ENCODE measurements at places on chromosomes 16 and 17.

- no peak for DNase-seq
These were observed 7.2 kb downstream of the MRPL58 start for GRCh38 chr17:75019710-75020109.

GRCh38 chr17:75404731-75405364, 630 bp downstream of the GRB2 start:
- DNase-seq: peak; percentile 42

- no peak for DNase-seq
These were observed 21.8 kb downstream of the SDR42E2 start for GRCh38 chr16:22183901-22184614.

DNA sequence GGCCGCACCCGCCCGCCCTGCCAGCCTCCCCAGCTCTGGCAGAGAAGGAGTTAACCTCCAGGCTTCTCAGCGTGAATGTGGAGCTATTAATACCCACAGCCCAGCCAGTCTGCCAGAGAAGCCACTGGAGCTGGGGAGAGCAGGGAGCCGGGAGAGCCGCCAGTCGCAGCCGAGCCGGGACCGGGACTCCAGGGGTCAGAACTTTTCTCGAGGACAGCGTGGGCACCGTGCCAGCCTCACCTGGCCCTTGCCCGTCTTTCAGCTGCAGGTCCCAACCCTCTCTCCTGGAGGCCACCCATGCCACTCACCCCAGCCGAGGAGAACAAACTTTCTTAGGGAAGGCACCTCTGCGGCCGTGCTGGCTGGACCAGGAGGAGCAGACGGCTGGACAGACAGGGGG, 33.8 kb upstream of the SBK1 start:
- DNase-seq: no peak

DNA sequence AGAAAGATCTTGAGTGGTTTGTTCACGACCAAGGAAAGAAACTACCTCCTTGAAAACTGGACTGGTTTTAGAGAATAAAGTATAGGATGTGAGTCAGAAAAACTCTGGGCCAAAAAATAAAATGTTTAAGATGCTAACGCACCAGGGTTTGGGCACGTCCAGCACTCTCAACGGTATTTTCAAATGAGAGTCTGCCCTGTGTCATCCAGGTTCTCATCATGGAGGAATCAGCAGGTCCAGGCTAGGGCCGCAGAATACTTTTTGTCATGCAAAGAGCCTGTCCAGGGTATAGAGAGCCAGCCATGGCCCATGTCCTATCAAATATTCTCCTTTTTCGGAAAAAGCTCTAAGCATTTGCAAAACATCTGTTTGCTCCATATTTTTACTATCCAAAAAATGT, 2.4 kb downstream of the NXN start:
- no peak for DNase-seq

Data from A549 (cell line).